ENCODE measurements at places on chromosomes 6 and 20. TPM values are rescaled to one million over a fixed set of nuclear protein-coding genes. Genes with fewer than 3 reads are reported as not detected.

The RALGAPA2 gene
- total RNA-seq, result 50.8 TPM

DNA sequence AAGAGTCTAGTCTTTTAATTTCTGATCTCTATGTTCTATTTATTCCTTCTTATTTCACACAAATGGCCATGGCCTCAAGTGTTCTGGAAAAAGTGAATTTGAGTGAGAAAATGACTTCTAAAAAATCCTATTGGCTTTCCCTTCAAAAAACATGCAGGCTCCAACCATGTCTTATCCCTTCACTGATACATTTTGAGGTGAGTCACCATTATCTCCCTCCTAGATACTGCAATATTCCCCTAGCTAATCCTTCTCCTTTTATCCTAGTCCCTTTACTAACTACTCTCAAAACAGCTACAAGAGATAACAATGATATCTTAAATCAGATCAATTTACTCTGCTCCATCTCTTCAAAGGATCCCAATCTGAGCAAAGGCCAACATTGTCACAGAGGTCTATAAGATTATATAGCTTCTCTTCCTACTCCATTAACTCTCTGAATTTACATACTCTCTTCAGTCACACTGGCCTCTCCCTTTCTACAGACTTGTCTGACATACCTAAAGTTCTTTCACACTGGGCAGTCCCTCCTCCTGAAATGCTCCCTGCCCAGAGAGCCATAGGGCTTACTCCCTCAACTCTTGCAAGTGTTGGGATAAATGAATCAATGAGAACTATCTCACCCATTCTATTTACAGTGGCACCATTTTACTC, 129.2 kb downstream of the TENT5A start:
- no peak for DNase-seq

DNA sequence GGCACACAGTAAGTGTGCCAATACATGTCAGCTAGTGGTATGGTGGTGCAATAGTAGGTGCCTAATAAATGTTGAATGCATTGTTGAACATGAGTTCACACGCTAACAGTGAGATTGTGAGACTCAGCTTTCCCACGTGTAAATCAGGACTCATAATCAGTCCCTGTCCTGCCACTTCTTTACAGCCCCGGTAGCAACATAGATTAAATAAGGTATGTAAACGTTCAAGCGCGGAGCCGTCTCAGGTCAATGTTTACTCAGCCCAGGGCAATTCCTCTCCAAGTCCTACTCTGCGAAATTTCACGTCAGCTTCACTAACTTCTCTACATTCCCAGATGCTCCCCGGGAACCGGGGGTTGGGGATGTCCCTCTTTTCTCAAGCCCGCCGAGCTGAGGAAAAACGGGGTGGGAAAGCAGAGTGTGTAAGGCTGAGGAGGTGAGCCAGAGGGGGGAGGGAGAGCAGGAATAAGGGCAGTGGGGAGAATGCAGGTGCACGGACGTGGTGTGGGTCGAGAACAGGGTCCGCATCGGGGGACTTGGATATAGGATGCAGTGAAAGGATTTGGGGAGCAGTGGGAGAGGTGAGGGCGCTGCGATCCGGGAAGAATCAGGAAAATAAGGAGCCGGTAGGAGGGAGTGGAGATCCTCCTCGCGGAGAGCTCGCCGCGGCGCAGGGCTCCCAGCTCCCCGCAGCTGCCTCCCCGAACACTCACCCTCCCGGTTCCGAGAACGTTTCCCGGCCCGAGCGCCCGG, 544 bp upstream of the TP53INP2 start:
- DNase-seq, result no peak

GRCh38 chr6:143140767-143141166, 80.1 kb downstream of the AIG1 start:
- no peak for DNase-seq

- no peak for DNase-seq
These were observed 19.9 kb downstream of the PFDN4 start for GRCh38 chr20:54227751-54228150.

DNA sequence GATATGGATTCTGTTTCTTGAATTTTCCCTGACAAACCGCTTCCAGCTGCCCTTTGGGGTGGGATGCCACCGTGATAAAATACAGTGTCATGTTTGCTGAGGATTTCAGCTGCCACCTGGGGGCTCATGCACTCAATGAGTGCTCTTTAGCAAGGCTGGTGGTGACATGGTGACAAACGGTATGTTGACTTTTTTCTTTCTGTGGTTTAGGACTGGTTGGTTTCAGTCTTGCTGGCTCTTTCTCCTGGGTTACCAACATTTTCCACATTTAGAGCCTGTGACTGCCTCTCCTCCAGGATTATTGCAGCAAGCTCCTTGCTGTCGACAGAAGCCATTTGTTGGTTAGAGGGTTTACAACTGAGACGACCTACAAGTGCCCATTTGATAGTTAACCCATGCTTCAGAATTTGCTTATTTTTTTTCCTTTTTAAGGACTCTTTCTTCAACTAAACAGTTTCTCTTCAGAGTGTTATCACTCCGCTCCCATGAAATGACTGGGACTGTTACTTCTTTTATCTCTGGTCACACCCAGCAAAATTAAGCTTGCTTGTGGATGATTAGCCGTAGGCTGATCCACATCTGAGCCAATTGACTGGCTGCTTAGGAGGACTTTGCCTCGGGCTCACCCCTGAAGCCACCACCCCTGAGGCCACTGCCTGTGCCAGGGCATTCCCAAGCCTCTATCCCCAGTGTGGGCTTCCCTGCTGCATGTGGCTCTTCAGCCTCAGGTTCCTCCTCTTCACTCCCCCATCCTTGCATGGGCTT, 48.4 kb upstream of the CDYL start:
- DNase-seq, result no peak
